Breast epithelium (tissue), 4 donors: ENCODE measurements at places on chromosomes 13 and 19. TPM values are rescaled to one million over a fixed set of nuclear protein-coding genes. Genes with fewer than 3 reads are reported as not detected.

AMER2 gene
- total RNA-seq = not detected

PEAK3 gene
- total RNA-seq = not detected

NCCRP1 gene
- total RNA-seq = not detected

LRRC63 gene
- 0.16 TPM for total RNA-seq

TIMM13 gene
- total RNA-seq = 28.1 TPM

SCN1B gene
- 8.5 TPM for total RNA-seq

CYP2A7 gene
- total RNA-seq = not detected

MCEMP1 gene
- total RNA-seq = not detected

ZNF793 gene
- 1.3 TPM for total RNA-seq

DNA sequence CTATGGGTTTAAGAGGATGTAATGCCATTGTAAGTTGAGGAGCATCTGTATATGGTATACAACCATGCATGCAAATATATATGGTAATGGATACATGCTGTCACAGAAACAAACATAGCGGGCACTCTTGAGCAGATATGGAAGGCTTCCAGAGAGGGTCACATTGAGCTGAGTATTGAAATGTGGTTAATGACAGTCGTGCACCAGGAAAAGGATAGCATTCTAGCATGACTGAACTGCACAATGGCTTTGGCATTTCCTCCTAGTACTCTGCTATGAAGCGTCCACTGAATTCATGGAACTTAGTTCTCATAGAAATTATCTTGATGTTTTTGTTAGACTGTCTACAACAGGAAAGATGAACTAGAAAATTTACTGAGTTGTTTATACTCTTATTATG lies 25.2 kb downstream of the DGKH start:
- DNase-seq = no peak

- DNase-seq = no peak
Observed at GRCh38 chr19:14471436-14472187, 3.5 kb downstream of the PTGER1 start.

GRCh38 chr13:48624016-48624415 lies 29.7 kb upstream of the CYSLTR2 start:
- DNase-seq = no peak

DNA sequence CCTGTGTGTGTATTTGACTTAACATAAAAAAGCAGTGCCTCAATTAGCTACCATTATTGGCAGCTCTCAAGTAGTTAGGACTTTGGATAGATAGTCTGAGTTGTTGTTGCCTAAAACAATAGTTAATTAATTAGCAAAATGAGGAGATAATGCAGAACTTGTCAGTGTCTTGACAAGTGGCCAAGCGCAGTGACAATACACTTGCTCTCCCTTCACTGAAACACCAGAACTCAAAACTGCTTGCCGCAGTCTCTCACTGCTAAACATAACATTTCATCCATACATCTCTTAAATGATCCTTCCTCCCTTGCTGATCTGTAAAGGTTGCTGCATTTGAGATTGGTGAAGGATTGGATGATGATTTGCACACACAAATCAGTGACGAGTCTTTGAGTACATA lies 61.7 kb downstream of the ARHGAP35 start:
- no peak for DNase-seq

DNA sequence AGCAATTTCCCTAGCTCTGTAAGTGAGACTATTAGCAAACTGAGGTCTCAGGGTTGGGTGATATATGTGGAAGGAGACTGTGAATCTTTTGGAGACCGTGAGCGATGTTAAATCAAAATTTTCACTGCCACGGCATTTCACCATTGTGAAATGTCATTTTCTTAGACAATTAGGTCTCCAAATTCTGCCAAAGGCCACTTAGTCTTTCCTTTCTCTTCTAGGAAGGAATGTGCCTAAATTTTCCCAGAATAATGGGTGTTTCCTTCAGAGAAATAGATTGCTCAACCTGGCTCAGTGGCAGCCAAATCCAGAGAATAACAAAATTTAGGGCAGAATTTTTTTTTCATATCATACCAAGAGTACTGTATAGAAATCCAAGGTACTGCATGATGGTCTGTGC lies 64.5 kb upstream of the SCEL start:
- no peak for DNase-seq

DNA sequence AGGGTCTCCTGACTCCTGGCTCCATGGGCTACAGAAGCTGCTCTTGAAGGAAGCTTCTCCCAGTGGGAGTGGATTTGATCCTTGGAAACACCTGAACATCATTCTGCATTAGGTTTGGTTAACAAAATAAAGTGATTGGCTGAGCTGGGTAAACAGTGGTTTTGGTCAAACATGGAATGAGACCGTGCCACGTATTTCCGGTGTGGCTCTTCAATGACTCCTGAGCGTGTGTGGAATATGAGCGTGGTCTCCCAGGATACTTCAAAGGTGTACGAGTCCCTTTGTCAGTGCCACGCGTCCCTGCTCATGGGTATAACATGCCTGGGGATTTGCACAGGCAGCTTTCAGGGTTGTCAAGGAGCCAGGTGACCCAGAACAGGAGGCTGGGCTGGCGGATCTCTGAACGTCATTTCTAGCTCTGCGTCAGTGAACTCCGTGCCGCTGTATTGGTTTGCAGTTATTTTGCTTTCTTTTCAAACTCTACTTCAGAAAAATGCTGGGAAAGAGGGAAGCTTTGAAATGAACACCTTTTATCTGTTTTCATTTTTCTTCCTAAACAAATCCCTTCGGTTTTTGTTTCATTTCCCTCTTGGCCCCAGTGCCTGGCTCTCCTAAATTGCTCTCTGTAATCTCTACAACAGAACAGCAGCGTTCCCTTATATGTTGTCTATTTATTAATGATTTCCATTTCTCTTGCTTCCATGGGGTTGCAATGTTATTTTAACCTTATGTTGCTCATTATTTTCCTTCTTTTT lies 26.3 kb upstream of the GJB6 start:
- DNase-seq = no peak

DNA sequence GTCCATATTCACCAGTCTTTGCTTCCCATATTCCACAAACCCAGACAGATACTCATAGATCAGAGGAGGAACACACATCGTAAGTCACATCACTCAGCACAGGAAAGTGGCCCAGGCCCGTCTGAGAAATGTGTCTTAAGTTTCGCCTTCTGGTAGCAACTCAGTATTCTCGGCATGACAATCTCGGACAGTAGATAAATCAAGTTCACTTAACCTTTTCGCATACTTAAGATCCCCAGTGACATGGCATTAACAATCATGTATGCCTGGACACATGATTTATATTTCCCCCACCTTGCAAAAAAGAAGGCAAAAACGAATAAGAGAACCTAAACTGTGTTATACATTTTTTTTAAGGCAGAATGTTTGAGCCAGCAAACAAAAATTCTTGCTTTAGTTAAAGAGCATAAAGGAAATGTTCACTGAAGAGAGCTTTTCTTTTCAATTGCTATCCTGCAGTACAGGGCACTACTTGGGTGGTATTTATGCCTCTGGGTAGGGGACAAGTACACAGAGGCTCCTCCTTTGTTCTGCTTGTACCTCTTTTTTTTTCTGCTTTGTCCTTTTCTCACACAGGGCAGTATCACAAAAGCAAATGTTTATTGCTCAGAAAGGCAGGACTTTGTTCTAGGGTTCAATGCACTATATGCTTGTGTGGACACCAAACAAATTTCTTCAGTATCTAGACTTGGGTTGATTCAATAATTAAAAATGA lies 360.6 kb downstream of the TDRD3 start:
- no peak for DNase-seq

- no peak for DNase-seq
Observed at GRCh38 chr13:67520886-67521285, 290.8 kb upstream of the PCDH9 start.

GRCh38 chr13:106507560-106508274 lies 27.7 kb downstream of the EFNB2 start:
- no peak for DNase-seq

DNA sequence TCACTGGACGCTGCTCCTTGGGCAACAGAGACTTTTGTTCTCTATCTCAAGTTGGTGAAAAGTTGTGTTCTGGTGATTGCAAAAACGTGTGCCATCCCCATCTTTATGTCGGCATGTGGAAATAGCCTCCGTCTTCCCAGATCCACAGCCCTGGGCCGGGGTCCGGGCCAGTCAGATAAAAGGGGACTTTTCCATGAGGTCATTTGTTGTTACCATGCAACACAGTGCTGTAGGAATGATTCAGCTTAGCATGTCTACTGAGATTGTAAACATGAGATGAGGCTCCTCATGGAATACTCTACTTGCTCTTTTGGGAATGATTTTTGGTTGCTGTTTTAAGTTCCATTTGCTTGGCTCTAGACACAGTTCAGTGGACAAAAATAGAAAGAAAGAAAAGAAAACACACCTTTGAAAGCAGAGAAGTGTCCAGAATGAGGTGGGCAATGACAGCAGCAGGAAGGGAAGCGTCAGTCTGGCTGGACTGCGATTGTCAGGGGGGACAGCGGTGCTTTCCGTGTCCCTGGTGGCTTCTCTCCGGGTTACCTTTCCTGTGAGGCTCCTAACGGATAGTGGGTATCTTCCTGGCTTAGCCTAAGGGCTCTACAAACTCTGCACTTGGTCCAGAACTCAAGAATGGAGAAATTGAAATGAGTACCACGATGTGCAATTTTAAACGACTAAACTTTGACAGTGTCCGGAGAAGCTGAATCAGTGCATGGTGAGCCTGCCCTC lies 91.6 kb downstream of the TEX29 start:
- DNase-seq = no peak

DNA sequence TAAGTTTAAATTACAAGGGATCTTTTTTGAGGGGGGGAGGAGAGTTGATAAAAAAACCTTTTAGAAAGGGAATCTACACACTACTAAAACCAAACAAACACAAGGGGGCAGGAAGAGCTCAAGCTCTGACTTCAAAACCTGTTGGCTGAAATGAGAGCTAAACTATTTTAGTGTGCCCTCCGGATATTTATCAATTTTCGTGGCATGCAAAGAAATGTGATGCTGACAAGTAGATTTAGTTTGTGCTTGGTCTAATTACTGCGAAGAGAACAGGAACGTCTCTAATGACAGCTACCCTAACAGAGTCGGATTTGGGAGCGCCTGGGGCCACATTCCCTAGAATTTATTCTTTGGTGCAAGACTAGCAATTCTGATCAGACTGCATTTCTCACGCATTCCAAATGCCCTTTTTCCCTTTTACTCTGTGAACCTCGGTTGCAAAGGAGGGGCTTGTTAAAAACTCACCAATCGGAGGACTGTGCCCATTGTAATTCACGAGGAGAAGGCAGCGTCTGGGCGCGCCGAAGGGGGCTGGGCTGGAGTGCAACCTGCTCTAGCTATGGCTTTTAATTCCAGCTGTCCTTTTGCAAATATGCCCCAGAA lies 802 bp upstream of the FREM2 start:
- DNase-seq = no peak

DNA sequence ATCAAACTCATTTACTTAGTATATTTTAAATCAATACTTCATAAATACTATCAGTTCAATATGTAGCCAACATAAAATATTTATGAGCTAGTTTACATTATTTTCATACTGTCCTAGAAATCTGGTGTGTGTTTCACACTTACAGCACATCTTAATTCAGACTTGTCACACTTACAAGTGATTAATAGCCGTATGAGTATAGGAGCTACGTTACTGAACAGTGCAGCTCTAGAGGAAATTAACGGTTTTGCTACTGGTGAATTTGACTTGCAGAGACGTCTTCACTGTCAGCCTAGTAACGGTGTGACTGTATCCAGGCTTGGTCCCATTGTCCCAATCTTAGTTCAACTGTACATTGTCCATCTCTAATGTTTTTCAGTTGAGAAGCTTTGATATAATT lies 33.7 kb upstream of the POSTN start:
- DNase-seq = no peak

- no peak for DNase-seq
Observed at GRCh38 chr19:14066134-14066533, 4.3 kb upstream of the PALM3 start.
